Stimulated activated CD8-positive, alpha-beta memory T cell treated with anti-CD3 and anti-CD28 coated beads, Interleukin-4, amount 100 ng/mL, for 1 hour (primary cell): ENCODE measurements at places on chromosomes 4 and X.

GRCh38 chrX:131262738-131263679, 26.1 kb downstream of the IGSF1 start:
- DNase-seq: no peak

GRCh38 chr4:106624671-106625070, 256.1 kb upstream of the GIMD1 start:
- no peak for DNase-seq

DNA sequence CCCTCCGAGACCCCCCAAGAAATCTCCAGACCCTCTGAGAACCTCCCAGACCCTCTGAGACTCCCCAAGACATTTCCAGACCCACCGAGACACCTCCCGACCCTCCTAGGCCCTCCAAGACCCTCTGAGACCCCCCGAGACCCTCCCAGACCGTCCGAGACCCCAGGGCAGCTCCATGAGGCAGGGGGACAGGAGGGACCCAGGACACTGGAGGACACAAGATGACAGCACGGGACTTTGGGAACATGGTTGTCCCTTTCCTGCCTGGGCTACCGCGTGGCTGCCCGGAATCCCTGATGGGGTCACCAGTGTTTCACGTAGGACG, 10.3 kb downstream of the CTBP1 start:
- no peak for DNase-seq

- no peak for DNase-seq
Observed at GRCh38 chr4:99091216-99091575, 2.6 kb upstream of the ADH5 start.

DNA sequence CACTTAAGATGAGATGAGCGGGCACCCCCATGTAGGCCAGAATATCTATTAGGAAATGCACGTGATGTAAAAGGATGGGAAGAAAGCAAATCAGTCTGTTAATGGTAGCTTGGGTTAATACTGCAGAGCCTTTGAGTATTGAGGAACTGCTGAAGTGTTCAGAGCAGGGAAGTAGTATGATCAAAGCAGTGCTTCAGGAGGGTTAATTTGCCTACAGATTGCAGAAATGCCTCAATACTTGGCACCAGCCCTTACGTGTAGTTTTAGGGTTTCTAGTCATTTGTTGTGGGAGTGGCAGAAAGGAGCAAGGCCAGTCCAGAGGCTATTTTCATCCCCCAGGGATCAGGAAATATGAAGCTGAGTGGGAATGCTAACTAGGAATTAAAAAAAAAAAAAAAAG, 19.7 kb downstream of the ZFX start:
- DNase-seq: no peak

DNA sequence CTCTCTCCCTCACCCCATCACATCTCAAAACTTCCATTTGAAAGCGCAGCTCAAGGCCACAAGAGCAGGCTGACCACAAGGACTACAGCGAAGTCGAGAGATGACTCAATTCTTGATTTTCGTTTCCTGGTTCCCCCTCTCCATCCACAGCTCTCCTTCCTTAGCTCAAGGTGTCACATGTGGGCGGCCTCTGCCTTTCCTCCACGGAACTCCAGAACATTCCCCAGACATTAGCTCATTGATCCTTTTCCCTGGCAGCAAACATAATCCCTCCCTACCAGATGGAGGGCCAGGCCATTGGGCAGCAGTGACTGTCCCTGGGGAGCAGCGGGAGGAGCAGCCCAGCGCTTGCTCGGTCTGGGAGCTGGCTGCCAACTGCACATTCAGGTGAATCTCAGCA, 56.3 kb downstream of the CCDC149 start:
- DNase-seq: no peak

GRCh38 chrX:80876877-80877276, 67.2 kb upstream of the BRWD3 start:
- DNase-seq: no peak

DNA sequence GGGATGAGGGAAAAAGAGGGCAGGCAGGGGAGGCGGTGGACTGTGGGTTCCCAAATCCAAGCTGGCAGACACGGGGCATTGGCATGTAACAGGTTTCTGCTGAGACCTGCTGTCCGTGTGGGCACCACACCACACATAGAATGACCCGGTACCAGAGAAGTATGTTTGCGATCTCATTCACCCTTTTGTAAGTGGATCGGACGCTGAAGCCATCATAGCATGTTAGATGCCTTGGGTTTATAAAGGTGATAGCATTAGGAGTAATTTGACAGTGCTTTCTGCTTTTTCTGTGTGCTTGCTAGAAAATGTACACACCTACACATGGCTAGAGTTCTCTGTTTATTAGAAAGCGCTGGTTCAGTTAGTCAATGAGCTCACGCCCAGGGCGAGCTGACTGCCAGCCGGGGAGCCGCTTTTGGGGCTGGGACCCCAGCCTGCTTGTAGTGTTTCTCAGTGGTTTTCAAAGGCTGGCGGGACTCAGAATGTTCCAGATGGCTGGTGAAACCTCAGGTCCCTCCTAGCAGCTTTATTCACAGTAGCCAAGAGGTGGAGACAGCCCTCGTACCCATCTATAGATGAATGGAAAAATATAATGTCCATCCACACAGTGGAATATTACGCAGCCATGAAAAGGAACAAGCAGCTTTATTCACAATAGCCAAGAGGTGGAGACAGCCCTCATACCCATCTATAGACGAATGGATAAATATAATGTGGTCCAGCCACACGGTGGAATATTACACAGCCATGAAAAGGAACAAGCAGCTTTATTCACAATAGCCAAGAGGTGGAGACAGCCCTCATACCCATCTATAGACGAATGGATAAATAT, 579 bp downstream of the IL3RA start:
- DNase-seq: no peak

GRCh38 chr4:21884615-21885014, 64.0 kb downstream of the KCNIP4 start:
- DNase-seq: no peak

- DNase-seq: no peak
Observed at GRCh38 chr4:93693141-93693540, 135.4 kb upstream of the ATOH1 start.

- DNase-seq: no peak
Observed at GRCh38 chrX:68895341-68895755, 66.5 kb downstream of the EFNB1 start.

GRCh38 chr4:82889287-82889686, 1.7 kb downstream of the SEC31A start:
- DNase-seq: no peak

DNA sequence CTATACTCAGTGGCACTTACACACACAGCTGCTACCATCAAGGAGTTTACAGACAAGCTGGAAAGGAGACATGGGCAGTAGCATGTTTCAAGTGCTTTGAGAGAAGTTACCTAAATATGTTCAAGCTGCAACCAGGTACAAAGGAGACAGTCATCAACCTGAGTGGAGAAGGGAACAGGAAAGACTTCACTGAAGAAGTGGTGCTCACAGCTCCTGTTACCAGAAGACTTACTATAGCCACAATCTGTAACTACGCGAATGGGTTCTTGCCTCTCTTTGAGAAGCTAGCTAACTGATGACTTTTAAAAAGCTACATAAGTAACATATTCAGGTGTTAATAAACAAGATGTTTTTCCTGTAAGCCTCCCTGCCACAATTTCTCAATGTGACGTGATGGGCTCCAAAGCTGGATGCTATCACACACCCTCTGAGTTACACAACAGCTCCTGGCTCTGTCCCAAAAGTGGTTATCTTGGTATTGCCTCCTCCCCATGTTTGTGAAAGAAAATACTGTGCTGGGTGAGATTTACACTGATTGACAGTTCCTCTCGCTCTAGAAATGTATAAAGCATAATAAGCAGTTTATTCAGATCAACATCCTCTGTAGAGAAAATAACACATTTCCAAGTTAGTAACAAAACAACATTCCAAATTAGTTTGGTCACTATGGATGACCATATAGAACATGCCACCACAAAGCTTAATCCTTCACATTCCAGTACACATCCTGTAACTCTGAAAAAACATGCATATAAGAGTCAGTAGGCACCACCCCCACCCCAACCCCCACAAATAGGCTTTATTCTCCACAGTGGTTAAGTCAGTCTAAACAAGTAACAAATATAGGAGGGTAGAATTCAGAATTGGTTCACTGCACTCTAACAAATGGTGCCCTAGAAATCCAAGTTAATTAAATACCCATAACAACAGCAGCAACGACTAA, 81.8 kb downstream of the FRYL start:
- no peak for DNase-seq

- DNase-seq: no peak
Observed at GRCh38 chrX:154025230-154025629, 5.5 kb upstream of the IRAK1 start.

- no peak for DNase-seq
Observed at GRCh38 chrX:22056235-22056634, 24.1 kb downstream of the PHEX start.

- DNase-seq: no peak
Observed at GRCh38 chrX:45768666-45769236, 568.1 kb upstream of the DIPK2B start.

- DNase-seq: no peak
Observed at GRCh38 chr4:110498420-110498819, 22.5 kb downstream of the ENPEP start.

DNA sequence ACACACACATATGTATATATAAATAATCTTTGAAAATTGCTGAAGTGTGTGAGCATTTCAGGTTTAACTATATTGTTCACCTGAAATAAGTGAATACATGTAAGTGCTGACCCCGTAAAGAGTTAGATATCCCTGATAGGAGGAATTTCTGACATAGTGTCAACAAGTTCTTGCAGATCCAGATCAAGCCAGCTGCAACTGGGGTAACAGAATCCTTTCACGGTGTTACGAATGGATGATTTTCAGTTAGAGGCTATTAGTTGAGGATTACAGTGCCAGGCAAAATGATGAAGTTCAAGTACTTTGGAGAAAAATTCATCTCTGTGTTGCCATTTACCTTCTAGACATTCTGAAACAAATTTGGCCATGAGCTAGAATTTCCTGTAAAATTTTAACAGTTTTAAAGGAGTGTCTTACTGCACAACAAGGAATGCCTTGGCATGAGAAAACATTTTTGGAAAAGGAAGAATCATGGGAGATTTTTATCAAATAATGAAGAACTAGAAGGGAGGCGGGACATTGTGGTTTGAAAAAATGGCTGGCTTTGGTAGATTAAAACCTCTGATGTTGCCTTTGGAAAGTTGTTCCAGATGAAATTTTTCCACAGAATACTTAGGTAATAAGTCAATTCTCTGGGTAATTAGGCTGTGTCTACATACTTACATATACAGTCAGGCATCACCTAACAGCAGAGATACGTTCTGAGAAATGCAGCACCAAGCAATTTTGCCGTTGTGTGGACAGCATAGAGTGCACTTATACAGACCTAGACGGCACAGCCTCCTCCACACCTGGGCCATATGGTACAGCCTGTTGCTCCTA, 84.4 kb upstream of the FAT1 start:
- DNase-seq: no peak

GRCh38 chr4:8756816-8757215, 114.8 kb downstream of the HMX1 start:
- DNase-seq: no peak

- DNase-seq: no peak
Observed at GRCh38 chr4:118950929-118951570, 62.4 kb downstream of the SYNPO2 start.

GRCh38 chr4:15920723-15921591, 17.6 kb downstream of the FGFBP1 start:
- DNase-seq: no peak

DNA sequence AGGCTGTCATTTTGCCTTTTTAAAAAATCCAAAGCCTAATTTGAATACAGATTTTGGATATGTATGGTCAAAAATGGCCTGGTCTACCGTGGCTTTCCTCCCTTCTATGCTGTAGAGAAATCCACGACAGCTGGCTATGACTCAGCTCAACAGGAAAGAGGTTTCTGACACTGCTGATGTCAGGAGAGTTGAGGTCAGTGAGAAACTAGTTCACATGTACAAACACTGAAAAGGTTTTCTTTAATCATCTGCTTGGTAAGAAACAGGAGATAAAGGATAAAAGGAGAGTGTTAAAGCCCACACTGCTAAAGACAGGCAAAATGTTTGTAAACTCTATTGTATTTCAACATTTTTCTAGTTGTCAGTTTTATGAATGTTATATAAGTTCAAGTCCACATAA, 113.9 kb downstream of the NYX start:
- DNase-seq: peak; percentile 3

DNA sequence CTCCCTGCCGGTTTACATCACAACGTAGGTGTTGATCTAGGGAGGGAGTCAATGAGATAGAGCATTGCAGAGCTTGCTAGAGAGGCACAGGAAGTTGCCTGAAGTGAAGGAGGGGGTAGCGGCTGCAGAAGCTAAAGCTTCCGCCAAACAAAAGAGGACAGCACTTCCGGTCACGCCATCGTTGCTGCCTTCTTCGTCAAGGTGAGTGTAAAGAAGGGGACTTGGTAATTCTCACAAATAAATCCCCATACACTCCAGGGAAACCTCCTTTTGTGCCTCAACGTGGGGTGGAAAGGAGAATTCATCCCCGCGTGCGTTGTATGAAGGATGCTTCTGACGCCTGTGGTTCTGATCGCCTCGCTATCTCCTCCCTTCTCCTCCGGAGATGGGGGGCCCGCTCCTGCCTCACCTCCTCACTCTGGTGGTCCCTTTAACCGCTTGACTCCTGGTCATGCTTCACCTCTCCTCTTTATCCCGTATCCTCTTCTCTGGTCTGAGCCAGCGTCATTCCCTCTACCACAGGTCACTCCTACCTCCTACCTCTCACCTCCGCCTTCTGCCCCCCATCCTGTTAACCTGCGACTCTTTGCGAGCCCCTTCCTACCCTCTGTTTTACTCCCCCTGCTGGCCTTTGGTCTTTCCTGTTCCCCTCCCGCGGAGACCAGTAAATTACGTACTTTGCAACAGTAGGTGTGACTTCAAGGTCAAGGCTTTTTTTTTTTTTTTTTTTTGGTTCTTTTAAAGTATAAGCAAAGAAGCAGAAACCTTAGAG, 59.9 kb downstream of the GSPT2 start:
- peak; percentile 29 for DNase-seq

GRCh38 chrX:56746996-56747395, 18.0 kb downstream of the NBDY start:
- no peak for DNase-seq

DNA sequence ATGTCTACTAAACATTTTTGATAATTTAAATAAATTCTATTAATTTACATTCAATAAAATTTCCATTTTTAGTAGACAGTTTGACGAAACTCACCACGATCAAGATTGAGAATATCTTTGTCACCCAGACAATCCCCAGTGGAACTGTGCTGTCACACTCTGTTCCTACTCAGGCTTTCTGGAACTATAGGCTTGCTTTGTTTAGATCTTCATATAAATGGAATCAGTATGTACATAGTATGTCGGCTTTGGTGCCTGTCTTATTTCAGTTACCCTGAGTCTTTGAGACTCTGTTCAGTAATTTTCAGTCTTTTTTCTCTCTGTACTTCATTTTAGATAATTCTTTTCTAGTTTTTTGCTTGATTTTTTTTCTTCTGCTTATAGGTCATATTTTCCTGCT, 163.5 kb upstream of the EMCN start:
- DNase-seq: no peak

DNA sequence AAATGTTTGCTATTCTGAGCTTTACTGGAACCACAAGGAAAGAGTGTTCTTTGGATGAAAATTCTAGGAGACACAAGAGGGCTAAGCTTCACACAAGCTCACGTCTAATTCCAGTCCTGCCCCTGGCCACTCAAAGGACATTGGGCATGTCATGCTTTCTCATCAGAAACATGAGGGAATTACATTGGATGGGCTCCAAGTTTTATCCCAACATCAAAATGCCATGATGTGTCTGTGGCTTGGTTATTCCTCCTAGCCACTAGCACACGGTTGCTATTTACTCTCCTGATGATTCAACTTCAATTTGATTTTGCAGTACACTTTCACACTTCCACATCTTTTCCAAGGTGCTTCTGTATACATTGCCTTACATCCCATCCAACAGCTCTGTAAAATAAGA, 149.6 kb upstream of the FAM9B start:
- no peak for DNase-seq

- DNase-seq: no peak
Observed at GRCh38 chrX:45001048-45001447, 128.1 kb downstream of the KDM6A start.
